ENCODE measurements at places on chromosomes 1 and 21. TPM values are rescaled to one million over a fixed set of nuclear protein-coding genes. Genes with fewer than 3 reads are reported as not detected.

Gene CYP4A22
- not detected for total RNA-seq

Gene ZNF648
- total RNA-seq = 0.51 TPM

Gene RBP7
- 6.2 TPM for total RNA-seq

Gene OPTC
- not detected for total RNA-seq

Gene RAB3B
- 0.51 TPM for total RNA-seq

Gene C1orf141
- total RNA-seq = not detected

Gene EXO1
- total RNA-seq = 3.2 TPM
